ENCODE measurements at places on chromosomes 12 and 14. TPM values are rescaled to one million over a fixed set of nuclear protein-coding genes. Genes with fewer than 3 reads are reported as not detected.

TRPV4 gene
- 0.13 TPM for total RNA-seq

CLEC1B gene
- total RNA-seq: not detected

SDR9C7 gene
- not detected for total RNA-seq

OAS2 gene
- total RNA-seq: 1.3 TPM

PLEKHG7 gene
- not detected for total RNA-seq

VASH1 gene
- 1.9 TPM for total RNA-seq

MDGA2 gene
- total RNA-seq: 8.2 TPM

IQSEC3 gene
- total RNA-seq: not detected

APOLD1 gene
- total RNA-seq: 57.6 TPM

NRL gene
- total RNA-seq: 2.5 TPM

SCNN1A gene
- not detected for total RNA-seq

HPD gene
- not detected for total RNA-seq

CCDC175 gene
- not detected for total RNA-seq

KIF26A gene
- total RNA-seq: 1.4 TPM

SLC17A8 gene
- not detected for total RNA-seq

BCL11B gene
- 0.21 TPM for total RNA-seq

ANG gene
- 5.2 TPM for total RNA-seq

EPYC gene
- total RNA-seq: 0.87 TPM

TULP3 gene
- 27.1 TPM for total RNA-seq

KCNMB4 gene
- total RNA-seq: 0.32 TPM

CD163L1 gene
- not detected for total RNA-seq

ARHGAP9 gene
- total RNA-seq: not detected

EML1 gene
- total RNA-seq: 12.1 TPM

OSGEP gene
- total RNA-seq: 10.6 TPM

DHRS4L2 gene
- total RNA-seq: 30.6 TPM

Measured in SK-MEL-5 (cell line).